ENCODE measurements at places on chromosomes 6 and 20.

GRCh38 chr20:15267935-15268334 is 930.5 kb upstream of the FLRT3 start:
- peak; percentile 6 for DNase-seq

DNA sequence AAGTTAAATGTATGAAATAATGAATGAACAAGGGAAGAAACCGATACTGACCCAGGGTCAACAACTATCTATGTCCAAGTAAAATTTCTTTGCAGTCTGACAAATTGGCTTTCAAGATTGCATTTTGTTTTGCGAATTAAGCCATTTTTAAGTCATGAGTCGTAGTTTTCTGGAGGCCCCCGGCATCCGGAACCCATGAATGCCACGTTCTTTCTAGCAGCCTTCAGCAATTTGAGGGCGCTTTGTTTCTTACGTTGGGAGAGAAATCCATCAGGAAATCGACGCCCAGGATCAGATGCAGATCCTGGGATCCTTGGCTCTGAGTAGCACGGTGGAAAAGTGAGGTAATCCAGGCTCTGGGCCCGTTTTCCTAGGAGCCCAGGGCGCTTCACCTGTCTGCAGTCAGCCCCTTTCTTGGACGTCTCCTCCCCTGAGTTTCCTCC is 309 bp upstream of the ABRACL start:
- no peak for DNase-seq

DNA sequence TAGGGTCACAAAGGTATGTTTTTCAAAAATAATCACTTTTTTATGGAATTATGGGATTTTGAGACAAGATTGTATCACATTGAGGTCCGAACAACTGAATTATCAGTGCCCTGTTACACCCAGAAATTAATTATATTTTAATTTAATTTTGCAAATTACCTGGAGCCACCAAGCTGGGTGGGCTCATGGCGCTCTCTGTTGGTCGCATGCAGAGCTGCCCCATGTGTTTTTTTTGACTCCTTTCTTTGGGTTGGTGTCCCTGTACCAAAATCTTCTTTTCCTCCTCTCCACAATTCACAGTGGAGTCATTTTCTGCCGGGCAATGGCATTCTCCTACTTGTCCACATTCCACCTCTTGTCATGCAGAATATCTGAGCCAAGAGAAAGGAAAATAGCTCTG is 38.9 kb upstream of the FRMD1 start:
- no peak for DNase-seq

DNA sequence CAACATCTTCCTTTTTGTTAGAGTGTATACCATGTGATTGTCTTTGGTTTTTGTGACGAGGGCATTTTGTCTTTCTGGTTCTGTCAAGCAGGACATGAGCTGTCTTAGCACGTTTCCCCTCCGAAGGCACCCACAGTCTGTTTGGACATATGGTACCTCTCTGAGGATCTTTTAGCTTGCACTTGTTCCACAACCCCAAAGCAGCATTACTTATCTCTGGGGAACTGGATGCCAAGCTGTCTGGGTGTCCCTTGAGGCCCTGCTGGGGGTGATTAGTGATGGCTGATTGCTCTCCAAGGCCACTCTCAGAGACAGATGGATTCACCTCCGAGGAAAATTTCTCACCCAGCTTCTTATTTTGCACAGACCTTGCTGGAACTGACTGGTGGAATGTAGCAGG is 445.0 kb upstream of the CHD6 start:
- no peak for DNase-seq
